ENCODE measurements at places on chromosomes 11 and 22.

DNA sequence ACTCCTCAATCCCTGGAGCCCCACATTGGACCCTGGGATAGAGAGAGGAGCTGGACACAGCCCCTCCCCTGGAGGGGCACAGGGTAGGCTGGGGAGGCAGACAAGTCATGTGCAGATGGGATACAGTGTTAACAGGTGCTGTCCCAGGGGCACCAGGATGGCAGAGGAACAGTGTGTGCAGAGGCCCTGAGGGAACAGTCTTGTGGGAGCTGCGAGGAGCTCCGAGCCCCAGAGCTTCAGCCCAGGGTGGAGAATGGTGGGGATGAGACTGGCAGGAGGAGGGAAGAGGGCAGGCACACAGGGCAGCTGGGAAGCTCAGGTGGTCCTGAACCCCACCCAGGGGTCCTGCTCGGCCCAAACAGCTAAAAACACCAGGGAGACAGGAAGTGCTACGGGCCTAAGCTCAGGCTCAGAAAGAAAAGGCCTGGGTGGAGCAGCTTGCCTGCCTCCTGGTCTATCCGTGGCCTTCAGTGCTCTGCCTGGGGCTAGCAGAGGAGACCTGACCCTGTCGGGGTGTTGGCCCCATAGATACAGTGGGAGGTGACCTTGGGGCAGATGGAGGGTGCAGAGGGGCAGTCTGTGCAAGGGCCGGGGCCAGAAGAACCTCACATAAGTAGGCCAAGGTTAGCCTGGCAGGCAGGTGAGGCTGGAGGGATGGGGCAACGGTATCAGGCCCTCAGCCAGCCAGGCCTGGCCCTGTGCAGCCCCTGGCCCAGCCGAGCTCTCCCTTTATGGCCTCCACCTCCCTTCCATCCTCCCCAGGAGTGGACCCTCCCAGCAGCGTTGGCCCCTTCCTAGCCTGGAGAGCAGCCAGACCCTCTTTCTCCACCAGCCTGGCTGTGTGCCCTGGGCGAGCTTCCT lies 15.4 kb downstream of the CAPN5 start:
- DNase-seq: no peak

GRCh38 chr22:49629586-49630447 lies 197.9 kb downstream of the BRD1 start:
- DNase-seq: no peak

- no peak for DNase-seq
These were observed 8.8 kb downstream of the LRRC55 start for GRCh38 chr11:57190548-57190947.

GRCh38 chr22:30892731-30893221 lies 75.8 kb downstream of the MORC2 start:
- DNase-seq: no peak

DNA sequence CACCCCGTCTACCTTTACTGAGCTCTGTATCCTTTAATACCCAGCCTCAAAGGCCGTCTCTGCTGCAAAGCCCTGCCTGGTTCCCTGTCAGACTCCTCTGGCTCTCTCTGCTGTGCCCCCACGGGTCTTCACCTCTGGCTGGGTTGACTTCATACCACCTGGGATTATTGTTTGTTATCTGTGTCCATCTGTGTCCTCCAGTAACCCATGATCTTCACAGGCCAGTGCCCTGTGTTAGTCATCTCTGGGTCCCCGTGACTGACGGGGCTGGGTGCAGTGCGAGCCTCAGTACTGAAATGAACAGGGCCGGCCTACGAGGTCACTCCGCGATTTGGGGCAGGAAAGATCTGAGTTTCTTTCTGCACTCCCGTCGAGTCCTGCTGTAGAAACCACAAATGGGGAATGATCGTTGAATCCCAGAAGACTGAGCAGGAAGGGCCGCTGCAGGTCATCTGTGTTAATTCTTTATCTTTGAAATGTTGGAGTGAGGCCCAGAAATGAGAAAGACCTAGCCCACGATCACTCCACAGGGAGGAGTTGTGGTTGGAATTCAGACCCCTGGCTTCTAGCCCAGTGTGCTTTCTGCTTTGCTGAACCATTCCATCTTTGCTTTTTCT lies 12.3 kb upstream of the TUB start:
- DNase-seq: no peak

DNA sequence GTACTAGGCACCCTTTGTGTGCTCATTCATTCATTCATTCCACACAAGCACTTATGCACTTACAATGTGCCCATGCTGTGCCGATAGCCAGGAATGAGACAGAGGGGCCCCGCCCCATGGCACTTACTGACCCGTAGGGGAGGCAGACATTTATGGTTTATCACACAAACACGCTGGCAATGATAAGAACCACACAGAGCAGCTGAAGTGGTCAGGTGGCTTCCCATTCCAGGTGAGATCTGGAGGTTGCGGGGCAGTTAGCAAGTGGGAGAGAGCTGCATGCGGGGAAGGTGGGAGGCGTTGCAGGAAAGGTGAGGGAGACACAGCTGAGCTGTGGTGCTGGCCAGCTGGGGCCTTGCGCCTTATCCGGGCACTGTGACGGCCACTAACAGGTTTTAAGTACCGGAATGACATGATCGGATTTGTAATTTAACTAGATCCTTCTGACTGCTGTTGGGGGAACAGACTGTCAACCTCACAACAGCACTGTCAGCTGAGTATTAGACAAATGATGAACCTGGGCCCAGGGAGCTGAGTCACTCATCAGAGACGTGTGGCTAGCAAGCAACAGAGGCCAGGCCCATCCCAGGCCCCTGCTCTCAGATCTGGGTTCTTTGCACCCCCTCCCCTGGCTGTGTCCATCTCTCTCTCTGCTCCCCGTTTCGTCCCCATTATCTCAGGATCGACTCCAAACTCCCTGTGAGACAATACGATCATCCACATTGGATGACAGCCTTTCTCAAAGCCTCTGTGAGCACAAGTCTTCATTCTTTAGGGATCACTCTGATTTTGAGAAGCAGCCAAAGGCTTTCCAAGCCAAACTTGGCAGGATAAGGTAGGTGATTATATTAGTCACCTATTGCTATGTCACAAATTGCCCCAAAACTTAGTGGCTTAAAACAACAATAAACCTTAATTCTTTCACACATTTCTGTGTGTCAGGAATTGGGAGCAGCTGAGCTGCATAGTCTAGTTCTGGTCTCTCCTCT lies 28.4 kb downstream of the RASD2 start:
- DNase-seq: no peak

- no peak for DNase-seq
These were observed at the start of gene ZC3H12C for GRCh38 chr11:110092515-110093406. TSS of gene ZC3H12C (plus strand) at chr11:110093392. CDS start at chr11:110093412, 20 bp downstream.

GRCh38 chr22:20283674-20284066 lies 15.6 kb upstream of the RTN4R start:
- no peak for DNase-seq

GRCh38 chr11:30025396-30026139 lies 8.7 kb upstream of the KCNA4 start:
- DNase-seq: no peak

- no peak for DNase-seq
These were observed 4.2 kb upstream of the ME3 start for GRCh38 chr11:86676533-86677154.

DNA sequence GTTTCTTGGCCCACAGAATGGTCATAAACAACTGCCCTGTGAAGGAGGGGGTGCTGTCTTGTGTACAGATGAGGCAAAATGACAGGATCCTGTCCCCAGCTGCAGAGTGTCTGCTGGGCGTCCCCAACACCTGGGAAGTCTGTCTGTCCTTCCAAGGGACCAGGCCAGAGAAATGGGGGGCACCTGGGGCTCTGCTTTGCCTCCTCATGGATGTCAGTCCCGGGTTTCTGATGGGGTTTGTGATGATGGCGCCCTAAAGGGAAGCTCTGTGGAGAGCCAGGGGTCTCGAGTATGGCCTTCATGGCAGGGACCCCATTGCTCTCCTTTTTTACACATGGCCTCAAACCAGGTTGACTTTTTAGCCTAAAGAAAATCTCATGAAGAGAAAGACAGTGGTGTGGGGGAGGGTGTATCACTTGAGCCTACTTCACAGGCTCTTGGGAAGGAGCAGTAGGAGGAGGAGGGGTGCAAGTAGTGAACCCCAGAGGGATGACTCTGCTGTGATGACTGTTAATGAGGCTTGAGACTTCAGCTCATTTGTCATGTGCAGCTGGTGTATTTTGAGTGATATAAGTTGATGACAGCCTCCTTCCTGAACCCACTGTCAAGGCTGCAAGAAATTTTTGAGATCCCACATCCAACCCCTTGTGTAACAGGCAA lies 40.6 kb upstream of the TUB start:
- DNase-seq: no peak

DNA sequence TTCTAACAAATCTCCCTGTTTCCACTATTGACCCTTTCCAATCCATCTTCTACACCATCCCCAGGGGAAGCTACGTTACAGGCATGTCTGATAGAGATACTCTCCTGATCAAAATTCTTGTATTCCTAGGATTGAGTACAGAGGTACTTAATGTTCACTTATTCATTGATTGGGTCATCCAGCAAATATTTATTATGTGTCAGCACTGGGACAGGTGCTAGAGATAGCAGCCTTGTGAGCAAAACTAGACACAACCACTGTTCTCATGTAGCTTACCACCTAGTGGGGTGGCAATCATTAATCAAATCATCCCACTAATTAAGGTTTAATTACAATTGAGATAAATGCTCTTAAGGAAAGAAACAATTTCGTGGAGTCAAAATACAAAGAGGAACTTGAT lies 9.4 kb upstream of the RTCB start:
- no peak for DNase-seq

DNA sequence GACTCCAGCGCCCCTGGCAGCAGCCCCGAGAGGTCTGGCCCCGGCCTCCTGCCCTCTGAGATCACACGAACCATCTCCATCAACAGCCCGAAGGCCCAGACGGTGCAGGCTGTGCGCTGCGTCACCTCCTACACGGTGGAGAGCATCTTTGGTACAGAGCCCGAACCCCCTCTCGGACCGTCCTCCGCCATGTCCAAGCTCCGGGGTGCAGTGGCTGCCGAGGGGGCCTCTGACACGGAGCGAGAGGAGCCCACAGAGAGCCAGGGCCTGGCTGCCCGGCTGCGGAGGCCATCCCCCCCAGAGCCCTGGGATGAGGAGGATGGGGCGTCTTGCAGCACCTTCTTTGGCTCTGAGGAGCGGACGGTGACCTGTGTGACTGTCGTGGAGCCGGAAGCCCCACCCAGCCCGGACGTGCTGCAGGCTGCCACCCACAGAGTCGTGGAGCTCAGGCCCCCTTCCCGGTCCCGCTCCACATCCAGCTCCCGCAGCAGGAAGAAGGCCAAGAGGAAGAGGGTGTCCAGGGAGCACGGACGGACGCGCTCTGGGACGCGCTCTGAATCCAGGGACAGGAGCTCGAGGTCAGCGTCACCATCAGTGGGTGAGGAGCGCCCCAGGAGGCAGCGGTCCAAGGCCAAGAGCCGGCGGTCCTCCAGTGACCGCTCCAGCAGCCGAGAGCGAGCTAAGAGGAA lies 7.6 kb downstream of the IRF7 start:
- no peak for DNase-seq

GRCh38 chr22:26660961-26661578 lies 3.7 kb downstream of the MIAT start:
- DNase-seq: no peak

GRCh38 chr11:46537121-46537520 lies 56.7 kb downstream of the AMBRA1 start:
- DNase-seq: no peak
